ENCODE measurements at places on chromosomes 4 and X.

DNA sequence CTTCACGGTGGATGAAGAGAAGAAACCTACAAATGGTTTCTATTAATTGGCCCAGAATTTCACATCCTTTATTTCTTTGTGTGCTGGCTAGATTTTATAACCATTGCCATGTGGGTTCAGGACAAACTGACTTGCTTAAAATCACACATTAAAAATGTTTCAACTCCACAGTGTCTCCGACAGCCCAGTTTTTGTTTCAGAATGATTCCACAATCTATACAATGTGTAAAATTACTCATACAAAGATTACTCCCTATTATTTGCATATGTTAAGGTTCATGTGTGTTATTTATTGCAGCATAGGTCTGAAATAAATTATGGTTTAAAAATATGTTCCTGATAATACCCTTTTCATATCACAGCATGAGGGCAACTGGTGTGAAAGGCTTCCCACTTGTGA lies 20.6 kb downstream of the DCHS2 start:
- no peak for DNase-seq

DNA sequence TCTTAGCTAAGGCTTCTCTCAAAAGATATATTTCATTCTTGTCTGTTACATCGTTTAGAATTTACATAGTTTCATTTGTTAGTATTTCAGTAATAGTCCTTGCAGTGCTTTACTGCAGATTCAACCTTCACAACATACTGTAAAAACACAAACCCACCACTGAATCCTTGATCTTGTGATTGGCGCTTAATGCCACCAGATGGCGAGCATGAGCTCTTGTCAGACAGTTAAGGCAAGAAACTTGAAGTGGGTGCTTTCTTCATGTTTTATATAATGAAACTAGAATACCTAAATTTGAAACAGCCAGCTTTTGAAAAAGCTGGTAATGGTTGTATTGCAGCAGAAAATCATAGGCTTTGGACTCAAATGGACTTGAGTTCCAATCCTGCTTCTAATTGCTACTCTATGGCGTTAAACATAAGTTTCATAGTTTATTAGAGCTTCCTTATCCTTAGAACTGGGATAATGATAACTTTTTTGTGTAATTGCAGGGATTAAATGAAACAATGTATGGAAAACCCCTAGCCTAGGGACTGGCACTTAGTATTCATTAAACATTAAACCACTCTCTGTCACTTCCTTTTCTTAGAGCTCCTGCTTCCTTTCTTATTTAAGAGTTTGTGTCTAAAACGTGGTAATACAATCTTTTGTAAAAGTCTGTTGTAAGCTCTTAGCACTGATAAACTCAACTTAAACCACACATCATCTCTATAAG lies 95.1 kb downstream of the USP9X start:
- DNase-seq: peak; percentile 85

GRCh38 chr4:119627267-119628255 lies 1.0 kb downstream of the PDE5A start:
- peak; percentile 91 for DNase-seq

DNA sequence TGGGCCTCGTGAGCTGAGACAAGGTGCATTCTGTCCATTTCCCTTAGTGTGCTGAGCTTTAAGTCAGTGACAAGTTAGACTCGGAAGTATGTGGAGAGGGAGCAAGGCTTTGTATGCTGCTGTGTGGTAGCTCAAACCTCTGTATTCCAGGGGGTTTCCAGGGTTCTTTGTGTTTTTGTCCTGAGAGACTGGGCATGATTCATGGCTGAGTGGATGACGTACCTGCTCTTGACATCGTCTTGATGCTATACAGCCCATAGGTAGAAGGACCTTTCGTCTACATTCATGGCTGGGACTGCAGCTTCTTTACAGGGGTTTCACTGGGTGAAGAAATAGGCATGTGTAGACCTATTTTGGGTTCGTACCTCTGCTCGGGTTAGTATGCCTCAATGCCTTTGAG lies 162.7 kb upstream of the WDR1 start:
- DNase-seq: no peak

DNA sequence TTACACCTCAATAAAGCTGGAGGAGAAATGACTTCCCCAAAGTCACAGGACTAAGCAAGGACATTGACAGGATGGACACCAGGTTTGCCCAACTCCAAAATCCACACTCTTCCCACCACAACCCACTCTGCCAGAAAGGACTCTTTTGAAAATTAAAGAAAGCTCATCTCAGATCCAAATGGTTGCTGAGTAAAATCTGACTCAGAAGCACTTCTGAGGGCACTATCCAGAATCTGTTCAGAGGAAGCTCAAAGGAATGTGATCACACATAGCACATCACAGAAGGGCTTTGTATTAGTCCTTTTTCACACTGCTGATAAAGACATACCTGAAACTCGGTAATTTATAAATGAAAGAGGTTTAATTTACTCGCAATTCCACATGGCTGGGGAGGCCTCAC lies 155.5 kb downstream of the RAB28 start:
- no peak for DNase-seq

DNA sequence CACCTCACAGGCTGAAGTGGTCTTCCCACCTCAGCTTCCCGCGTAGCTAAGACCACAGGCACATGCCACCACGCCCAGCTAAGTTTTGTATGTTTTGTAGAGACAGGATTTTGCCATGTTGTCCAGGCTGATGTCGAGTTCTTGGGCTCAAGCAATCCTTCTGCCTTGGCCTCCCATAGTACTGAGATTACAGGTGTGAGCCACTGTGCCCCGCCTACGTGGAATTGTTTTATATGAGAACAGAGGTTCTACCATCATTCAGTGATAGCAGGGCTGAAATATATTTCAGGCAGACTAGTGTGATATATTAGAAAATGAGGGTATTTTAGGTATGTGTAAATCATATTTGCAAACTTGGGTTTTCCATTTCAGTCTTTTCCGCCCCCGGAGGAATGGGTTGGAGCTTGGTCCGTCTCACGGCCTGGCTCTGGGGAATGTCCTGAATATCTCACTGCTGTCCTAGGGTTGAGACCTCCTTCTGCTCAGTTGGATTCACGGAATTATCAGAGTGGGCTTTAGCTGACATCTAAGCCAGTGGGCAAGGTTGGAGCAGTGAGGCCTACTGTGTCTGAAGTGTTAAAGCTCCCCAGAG lies 19.9 kb downstream of the NSD2 start:
- DNase-seq: no peak

GRCh38 chr4:173094739-173095421 lies 73.7 kb upstream of the GALNT7 start:
- no peak for DNase-seq

GRCh38 chr4:122541996-122542395 lies 78.9 kb downstream of the IL21 start:
- DNase-seq: no peak

DNA sequence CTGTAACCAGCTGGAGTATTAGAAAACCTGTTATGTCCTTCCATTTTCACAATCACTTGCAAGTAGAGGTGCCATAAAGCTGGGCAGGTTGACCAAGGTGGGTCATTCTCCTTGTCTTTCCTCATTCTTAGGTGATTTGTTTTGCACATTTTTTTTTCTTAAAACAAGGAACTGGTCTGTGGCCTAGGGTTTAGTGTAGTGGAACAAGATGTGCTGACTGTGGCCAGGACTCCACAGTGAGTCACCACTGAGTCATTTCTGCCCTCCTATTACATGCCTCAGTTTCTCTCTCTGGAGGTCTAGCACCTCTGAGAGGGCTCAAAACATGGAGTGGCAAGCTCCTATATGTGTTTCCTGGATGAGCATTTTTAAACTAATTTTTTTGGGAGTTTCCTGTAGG lies 355.9 kb downstream of the GPM6A start:
- DNase-seq: no peak

DNA sequence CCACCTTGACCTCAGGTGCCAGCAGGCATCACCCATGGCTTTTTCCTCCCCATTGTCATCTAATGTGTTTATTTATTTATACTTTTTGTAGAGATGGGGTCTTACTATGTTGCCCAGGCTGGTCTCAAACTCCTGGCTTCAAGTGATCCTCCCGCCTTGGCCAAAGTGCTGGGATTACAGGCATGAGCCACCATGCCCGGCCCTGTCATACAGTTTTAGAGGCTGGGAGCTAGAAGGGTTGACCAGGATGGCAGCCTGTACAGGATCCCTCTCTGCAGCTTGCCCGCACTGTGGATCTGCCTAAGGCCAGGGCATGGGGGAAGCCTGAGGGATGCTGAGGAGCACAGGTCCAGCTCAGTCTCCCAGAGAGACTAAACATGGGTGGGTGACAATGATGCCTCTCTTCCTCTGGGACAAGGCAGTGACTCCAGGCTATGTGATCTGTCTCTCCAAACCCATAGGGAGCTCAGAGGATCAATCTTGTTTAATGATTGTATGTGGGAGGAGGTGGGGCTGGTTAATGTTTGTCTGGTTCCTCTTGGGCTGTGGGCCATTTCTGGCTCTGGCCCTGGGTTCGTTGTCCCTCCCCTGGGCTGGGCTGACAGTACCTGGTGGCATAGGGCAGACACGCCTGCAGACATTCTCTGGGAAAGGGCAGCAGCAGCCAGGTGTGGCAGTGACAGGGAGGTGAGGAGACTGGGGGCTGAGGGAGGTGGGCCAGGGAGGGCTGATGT lies 8.3 kb upstream of the GJB1 start:
- DNase-seq: no peak

DNA sequence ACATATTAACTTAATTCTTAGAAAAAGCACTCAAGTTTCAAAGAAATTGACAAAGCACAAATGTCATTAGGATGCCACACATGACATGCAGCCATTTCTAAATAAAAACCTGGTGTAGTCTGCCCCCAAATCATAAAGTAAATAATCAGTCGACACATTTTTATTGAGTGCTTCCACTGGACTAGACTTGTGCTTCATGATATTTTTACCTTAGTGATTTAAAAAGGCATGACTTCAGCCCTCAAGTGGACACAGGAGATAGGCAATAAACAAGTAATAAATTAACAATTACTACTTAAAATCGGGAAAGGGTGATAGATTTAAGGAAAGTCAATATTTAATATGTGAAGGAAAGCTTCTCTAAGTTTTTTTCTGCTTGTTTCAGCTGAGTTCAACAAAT lies 7.6 kb downstream of the TRAM1L1 start:
- DNase-seq: no peak

DNA sequence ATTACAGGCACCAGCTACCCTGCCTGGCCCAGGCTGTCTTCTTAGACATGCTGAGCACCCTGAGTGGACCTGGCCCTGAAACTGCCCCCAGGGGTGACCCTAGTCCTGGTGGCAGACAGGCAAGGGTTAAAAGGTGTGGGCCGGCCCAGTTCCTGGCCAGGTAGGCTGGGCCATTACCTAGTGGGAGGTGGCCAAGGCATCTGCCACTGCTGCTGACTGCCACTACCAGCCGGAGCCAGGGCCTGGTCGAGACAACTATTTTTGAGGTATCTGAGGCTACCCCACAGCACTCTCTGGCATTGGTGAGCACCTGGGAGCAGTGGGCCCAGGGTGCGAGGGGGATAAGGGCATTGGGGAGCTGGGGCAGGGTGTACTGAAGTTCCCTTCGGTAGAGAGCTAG lies at the start of gene CCDC120:
TSS of gene CCDC120 (plus strand) at position 206 of the 400 bp plus-strand sequence. CDS start 3,043 bp downstream, outside the sequence.
- no peak for DNase-seq

GRCh38 chrX:118215346-118215745 lies 98.7 kb upstream of the KLHL13 start:
- no peak for DNase-seq

DNA sequence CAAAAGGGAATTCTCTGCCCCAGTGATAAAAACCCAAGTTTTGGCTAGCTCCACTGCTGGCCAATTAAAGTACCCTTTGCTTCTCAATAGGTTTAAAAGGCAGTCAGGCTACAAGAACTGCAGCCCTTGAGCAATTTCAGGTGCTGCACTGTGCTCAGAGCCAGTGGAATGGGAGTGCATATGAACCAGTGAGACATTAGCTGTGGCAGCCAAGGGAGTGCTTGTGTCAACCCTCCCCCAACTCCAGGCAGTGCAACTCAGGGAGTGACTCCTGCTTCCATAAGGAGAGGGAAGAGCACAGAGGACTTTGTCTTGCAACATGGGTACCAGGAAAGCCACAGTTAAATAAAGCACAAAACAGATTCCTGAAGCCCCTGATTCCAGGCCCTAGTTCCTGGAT lies 61.6 kb upstream of the VAMP7 start:
- DNase-seq: no peak

GRCh38 chr4:109994415-109994827 lies 81.7 kb downstream of the EGF start:
- DNase-seq: no peak
